ENCODE measurements at places on chromosomes 2 and 18. TPM values are rescaled to one million over a fixed set of nuclear protein-coding genes. Genes with fewer than 3 reads are reported as not detected.

Gene DOK6
- 8.7 TPM for total RNA-seq

Gene STPG4
- total RNA-seq: 0.52 TPM

Gene PROKR1
- not detected for total RNA-seq

Gene NT5DC4
- not detected for total RNA-seq

Gene CXCR1
- 1.1 TPM for total RNA-seq

Gene ASXL3
- total RNA-seq: 5.0 TPM

Gene KCNK3
- total RNA-seq: 24.4 TPM

Gene DYNAP
- not detected for total RNA-seq

Gene RABL2A
- 10.8 TPM for total RNA-seq

Gene CROCC2
- 0.09 TPM for total RNA-seq

Gene HJURP
- 0.42 TPM for total RNA-seq

Gene SNED1
- total RNA-seq: 62.7 TPM

Gene LRP2
- total RNA-seq: not detected

Gene C2orf72
- 0.24 TPM for total RNA-seq

Gene ECEL1
- 0.52 TPM for total RNA-seq

Gene TMEM178A
- 0.69 TPM for total RNA-seq

Gene NT5C1B
- not detected for total RNA-seq

Gene C2orf69
- total RNA-seq: 16.5 TPM

Gene SPEG
- 217 TPM for total RNA-seq

Gene GRB14
- 8.0 TPM for total RNA-seq

Gene FSIP2
- 0.81 TPM for total RNA-seq

Gene CTAGE1
- total RNA-seq: not detected

Gene ERBB4
- 7.6 TPM for total RNA-seq

Gene OBSL1
- total RNA-seq: 40.7 TPM

Gene PLGLB1
- 1.4 TPM for total RNA-seq

Gene SIX2
- 1.3 TPM for total RNA-seq

Gene CCDC141
- total RNA-seq: 6.2 TPM

Gene CNTNAP5
- not detected for total RNA-seq

Gene MAP3K19
- not detected for total RNA-seq

Gene FEV
- total RNA-seq: not detected

Gene COL4A4
- total RNA-seq: 0.93 TPM

Gene DHX57
- total RNA-seq: 13.6 TPM

Gene DPYSL5
- total RNA-seq: not detected

Gene DYNC1I2
- 92.3 TPM for total RNA-seq

Gene GBX2
- total RNA-seq: not detected

Gene ATP5F1A
- total RNA-seq: 263 TPM

Gene HSPD1
- total RNA-seq: 106 TPM

Gene DYSF
- 46.8 TPM for total RNA-seq

Gene KLHL30
- 9.6 TPM for total RNA-seq

Gene PROC
- total RNA-seq: not detected

Gene IGFBP2
- 37.9 TPM for total RNA-seq

Gene RGPD8
- total RNA-seq: 14.9 TPM

Gene UBE2F
- total RNA-seq: 49.5 TPM

Gene C2orf78
- not detected for total RNA-seq

Gene SLC30A3
- total RNA-seq: 1.4 TPM

Gene IL18R1
- 5.1 TPM for total RNA-seq

Gene SGPP2
- total RNA-seq: not detected

Gene C1GALT1C1L
- total RNA-seq: 1.3 TPM

Gene RFX8
- 0.32 TPM for total RNA-seq
